ENCODE measurements at places on chromosomes 1 and 21. TPM values are rescaled to one million over a fixed set of nuclear protein-coding genes. Genes with fewer than 3 reads are reported as not detected.

KCNN3 gene
- 0.33 TPM for total RNA-seq

SH3D21 gene
- total RNA-seq: 18.3 TPM

- no peaks in the 10 kb centered on the region for H3K27me3 ChIP-seq
- peak; percentile 37 for DNase-seq
- peaks cover 41% of the 10 kb centered on the region for H3K4me1 ChIP-seq
- H3K27ac ChIP-seq: peak overlapping the region; percentile 86
- no peaks in the 10 kb centered on the region for H3K36me3 ChIP-seq
Observed at GRCh38 chr21:34580181-34580700, 34.7 kb downstream of the RCAN1 start.

GRCh38 chr1:179012038-179012437 is 13.7 kb upstream of the FAM20B start:
- H3K36me3 ChIP-seq: no peaks in the 10 kb centered on the region
- DNase-seq: no peak
- peaks cover 13% of the 10 kb centered on the region for H3K4me1 ChIP-seq
- H3K27me3 ChIP-seq: no peaks in the 10 kb centered on the region

GRCh38 chr1:223831755-223832636 is 13.8 kb downstream of the TP53BP2 start:
- H3K27ac ChIP-seq: peak overlapping the region; percentile 85
- H3K4me3 ChIP-seq: no peak overlapping the region
- no peaks in the 10 kb centered on the region for H3K27me3 ChIP-seq

DNA sequence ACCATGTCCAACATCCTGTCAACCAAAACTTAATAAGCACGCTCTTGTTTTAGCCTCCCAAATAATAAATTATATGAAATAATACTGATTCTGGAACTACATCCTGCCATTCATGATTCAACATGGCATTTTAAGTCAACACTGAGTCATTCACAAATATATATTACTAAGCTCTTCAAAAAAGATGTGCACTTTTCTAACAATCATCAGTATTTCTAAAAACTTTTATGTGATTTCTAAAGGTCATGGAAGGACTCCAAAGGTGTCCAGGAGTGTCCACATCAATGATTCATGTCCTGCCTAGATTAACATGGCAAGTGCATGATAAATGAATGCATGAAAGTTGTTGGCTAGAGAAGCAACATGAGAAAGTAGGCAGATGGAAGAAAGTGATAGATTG is 51.6 kb downstream of the NEGR1 start:
- H3K27ac ChIP-seq: no peak overlapping the region
- no peak for DNase-seq
- H3K36me3 ChIP-seq: no peaks in the 10 kb centered on the region
- no peak overlapping the region for H3K4me3 ChIP-seq

DNA sequence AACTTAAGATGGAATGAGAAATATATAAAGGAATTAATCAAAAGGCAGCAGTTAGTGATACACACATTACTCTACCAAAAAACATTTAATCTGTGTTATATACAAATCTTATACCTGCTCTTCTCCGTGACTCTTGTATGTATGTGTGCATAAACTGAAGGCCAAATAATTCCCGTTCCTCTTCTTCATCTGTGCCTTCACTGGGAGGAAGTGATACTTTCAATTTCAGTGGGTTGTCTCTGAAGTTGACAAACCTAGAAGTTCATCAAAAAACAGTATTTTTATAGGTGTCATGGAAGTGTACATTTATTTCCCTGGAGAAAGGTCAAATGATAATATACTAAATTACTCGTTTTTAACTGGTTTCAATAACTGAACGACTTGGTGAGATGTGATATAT is 19.3 kb downstream of the TRMT13 start:
- H3K36me3 ChIP-seq: peaks cover 7% of the 10 kb centered on the region
- no peak for DNase-seq
- H3K27ac ChIP-seq: no peak overlapping the region
- no peaks in the 10 kb centered on the region for H3K27me3 ChIP-seq
- no peaks in the 10 kb centered on the region for H3K4me1 ChIP-seq

DNA sequence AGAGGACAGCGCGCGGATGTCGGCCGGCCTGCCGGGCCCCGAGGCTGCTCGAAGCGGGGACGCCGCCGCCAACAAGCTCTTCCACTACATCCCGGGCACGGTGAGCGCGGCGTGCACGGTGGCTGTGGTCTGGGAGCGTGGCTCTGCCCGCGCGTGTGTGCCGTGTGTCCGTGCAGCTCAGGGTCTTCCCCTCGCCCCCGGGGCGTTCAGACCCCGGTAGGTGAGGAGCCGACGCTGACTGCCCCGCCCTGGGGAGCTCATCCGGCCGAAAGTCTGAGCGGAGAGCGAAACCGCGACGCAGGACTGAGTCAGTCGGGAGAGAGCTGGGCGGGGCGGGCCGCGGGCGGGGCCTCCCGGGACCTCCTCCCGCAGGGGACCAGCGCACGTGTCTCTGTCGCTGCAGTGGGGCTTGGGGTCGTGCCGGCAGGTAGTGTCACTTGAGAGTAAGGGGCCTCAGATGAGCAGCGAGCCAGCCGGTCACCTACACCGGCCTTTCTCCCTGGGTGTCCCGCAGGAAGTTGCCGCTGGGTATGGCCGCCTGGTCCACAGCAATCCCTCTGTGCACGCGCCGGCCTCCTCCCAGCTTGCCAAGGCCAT is 520 bp downstream of the PLEKHN1 start:
- peak overlapping the region; percentile 83 for H3K4me3 ChIP-seq
- no peaks in the 10 kb centered on the region for H3K27me3 ChIP-seq
- H3K4me1 ChIP-seq: peaks cover 14% of the 10 kb centered on the region

DNA sequence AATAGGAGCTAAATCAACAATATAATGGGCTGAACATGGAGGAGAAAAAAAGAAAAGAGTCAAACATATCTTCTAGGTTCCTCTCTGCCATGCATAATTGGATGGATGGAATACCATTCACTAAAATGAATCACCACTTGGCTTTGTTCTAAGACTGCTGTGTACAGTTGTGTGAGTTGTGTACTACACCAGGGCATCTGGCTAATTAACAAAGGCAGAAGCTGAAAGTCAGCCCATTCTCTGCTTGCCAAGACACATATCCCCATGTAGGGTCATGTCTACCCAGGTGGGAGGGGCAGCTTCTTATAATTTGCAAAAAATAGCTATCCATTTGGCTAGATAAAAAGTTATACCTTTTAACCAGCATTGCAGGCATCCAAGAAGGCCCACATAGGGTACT is 21.0 kb downstream of the JUN start:
- H3K4me3 ChIP-seq: no peak overlapping the region
- no peak for DNase-seq
- H3K27me3 ChIP-seq: no peaks in the 10 kb centered on the region
- no peak overlapping the region for H3K27ac ChIP-seq
- no peaks in the 10 kb centered on the region for H3K36me3 ChIP-seq

DNA sequence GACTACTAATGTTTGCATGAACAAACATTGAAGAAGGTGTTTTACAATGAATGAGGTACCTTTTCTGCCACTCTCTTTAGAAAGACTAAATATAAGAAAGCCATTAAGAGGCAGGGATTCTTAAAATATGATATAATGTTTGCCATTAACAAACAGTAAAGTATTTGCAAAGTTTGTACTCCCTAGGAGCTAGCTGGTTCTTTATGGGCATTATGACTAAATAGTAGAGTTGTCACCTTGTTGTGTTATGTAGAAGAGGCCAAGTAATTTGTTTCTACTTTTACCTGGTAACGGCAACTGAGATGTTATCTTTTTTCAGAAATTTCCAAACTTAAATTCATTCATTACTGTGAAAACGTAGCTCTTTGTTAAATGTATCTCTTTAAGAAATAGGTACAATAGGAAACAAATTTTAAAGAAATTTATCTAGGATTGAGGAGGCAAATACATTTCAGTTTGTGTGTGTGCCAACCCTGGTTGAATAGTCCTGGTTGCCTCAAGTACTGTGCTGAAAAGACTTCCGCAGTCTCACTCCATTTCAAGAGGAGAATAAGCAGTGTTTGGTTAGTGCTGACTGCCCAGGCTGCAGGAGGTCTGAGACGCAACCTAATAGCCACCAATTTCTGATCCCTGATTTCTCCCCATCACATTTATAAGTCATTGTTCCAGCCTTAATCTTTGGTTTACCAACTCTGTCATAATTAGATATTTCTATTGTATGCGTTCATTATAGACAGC is 52.1 kb downstream of the WDR3 start:
- no peak for DNase-seq
- no peak overlapping the region for H3K27ac ChIP-seq
- H3K4me1 ChIP-seq: no peaks in the 10 kb centered on the region
- no peaks in the 10 kb centered on the region for H3K36me3 ChIP-seq
- peaks cover 52% of the 10 kb centered on the region for H3K27me3 ChIP-seq
- H3K4me3 ChIP-seq: no peak overlapping the region

DNA sequence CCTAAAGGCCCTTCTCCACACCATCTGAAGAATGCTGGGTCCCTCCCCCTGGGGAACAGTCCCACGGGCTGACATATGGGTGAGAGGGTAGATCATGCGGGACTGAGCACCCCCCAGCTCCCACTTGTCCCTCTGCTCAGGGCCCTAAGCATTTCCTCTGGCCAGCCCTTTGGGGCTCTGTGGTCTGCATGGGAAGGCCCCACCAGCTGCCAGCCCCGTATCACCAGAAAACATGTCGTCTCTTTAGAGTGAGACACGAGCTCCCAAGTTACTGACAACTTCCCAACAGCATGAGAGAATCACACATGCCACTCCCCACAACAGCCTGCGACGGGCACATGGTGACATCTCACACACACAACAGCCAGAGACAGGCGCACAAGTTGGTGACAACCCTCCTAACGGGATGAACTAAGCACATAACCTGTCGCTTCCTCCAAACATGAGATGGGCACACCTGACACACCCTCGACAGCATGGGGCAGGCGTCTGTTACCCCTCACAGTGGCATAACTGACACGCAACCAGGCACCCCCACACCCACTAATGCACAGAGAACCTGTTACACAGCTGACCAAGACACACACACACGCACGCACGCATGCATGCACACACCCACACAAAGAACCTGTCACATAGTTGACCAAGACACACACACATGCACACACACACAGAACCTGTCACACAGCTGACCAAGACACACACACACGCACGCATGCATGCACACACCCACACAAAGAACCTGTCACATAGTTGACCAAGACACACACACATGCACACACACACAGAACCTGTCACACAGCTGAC is 41.2 kb downstream of the AHDC1 start:
- no peaks in the 10 kb centered on the region for H3K36me3 ChIP-seq
- no peaks in the 10 kb centered on the region for H3K27me3 ChIP-seq
- no peak overlapping the region for H3K4me3 ChIP-seq
- peaks cover 43% of the 10 kb centered on the region for H3K4me1 ChIP-seq

DNA sequence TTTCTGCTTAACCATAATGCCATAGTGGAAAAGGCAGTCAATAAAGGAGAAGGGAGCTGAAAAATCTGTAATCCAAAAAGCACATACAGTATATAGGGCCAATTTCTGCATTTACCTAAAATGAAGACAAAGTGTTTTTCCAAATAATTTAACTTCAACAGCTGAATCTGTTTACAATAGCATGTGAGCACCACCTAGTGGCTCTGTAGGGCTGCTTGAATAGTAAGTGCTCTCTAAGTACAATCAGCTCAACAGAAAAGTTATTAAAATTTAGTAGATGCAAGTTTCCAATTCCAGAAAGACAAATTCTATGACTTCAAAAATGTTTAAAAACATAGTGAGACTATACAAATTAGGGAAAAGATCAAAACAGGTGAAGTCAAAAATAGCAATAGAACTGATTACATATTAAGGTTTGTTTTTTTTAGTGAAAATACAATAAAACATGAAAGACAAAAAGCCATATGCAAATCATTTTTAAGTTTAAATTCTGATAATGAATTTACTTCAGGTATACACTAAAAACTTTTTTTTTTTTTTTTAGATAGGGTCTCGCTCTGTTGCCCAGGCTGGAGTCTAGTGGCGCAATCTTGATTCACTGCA is 220.0 kb downstream of the SETD4 start:
- H3K4me1 ChIP-seq: no peaks in the 10 kb centered on the region
- no peak overlapping the region for H3K27ac ChIP-seq
- DNase-seq: peak; percentile 32
- H3K27me3 ChIP-seq: no peaks in the 10 kb centered on the region
- H3K4me3 ChIP-seq: no peak overlapping the region

DNA sequence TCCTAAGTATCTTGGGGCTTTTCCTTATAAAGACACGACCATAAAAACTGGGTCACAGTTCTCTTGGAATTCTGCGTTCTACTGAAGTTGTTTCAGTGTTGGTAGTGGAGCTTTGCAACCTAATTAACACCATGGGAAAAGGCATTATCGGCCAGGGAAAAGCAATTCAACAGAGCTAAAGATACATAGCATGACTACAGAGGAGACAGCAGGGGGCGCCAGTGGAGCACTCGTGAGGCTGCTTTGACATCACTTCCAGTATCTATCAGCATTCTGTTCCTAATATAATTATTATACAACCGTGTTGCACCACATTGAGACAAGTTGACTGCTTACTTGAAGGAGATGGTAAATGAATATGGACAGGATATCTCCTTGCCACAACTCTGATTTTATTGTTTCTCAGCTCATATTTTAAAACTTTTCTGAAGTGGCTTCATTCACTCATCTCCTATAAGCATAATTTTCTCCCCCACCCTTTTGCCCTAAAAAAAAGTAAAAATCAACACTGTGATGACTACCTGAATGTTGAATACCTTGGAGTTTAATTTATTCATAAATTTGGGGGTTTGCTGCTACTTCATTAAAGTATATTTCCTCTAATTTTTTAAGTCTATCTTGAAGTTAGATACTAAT is 39.4 kb downstream of the ZP4 start:
- H3K36me3 ChIP-seq: no peaks in the 10 kb centered on the region
- H3K4me1 ChIP-seq: no peaks in the 10 kb centered on the region
- H3K27ac ChIP-seq: no peak overlapping the region
- no peaks in the 10 kb centered on the region for H3K27me3 ChIP-seq
- DNase-seq: peak; percentile 15

GRCh38 chr1:199044191-199044590 is 405.4 kb downstream of the PTPRC start:
- no peak overlapping the region for H3K27ac ChIP-seq
- H3K36me3 ChIP-seq: no peaks in the 10 kb centered on the region
- H3K27me3 ChIP-seq: no peaks in the 10 kb centered on the region
- H3K4me1 ChIP-seq: no peaks in the 10 kb centered on the region
